T-helper 22 cell (primary cell): ENCODE measurements at places on chromosomes 13 and 19.

DNA sequence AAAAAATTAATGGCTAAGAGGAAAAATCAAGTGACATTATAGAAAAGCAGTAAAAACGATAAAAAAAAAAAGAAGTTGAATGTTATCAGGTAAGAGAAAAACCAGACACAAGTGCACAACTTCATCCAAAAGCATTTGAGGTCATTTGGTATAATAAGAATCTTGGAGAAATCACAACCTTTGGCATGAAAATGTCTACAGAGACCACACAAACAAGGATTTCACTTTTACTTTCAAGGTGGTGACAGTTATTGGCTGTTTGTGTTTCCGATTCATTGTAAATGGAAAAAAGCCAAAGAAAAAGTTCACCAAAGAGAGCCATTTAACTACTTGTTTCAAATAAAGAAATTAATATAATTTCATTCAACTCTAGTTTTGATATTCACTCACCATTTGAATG is 1193.5 kb downstream of the PCDH9 start:
- no peak for DNase-seq

DNA sequence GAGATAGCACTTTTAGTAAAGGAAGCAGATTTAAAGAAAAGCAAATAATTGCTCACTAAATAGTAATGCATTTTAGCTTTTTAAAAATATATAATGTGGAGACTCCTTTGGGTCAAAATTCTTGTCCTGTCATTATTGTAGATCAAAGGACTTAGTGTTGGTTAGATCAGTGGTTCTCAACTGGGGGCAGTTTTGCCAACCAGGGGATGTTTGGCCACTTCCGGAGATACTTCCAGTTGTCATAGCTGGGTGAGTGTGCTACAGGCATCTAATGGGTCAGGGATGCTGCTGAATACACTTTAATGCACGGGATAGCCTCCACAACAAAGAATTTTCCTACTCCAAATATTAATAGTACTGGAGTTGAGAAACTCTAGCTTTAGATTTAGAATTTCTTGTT is 126.8 kb downstream of the LMO7 start:
- no peak for DNase-seq

GRCh38 chr13:107864543-107865317 is 350.6 kb downstream of the LIG4 start:
- DNase-seq = no peak

- DNase-seq = no peak
Observed at GRCh38 chr19:39679791-39680168, 24.1 kb downstream of the LGALS16 start.

GRCh38 chr13:105591277-105591676 is 944.2 kb downstream of the EFNB2 start:
- DNase-seq = no peak

GRCh38 chr19:6963937-6964336 is 57.3 kb downstream of the MBD3L2B start:
- no peak for DNase-seq

DNA sequence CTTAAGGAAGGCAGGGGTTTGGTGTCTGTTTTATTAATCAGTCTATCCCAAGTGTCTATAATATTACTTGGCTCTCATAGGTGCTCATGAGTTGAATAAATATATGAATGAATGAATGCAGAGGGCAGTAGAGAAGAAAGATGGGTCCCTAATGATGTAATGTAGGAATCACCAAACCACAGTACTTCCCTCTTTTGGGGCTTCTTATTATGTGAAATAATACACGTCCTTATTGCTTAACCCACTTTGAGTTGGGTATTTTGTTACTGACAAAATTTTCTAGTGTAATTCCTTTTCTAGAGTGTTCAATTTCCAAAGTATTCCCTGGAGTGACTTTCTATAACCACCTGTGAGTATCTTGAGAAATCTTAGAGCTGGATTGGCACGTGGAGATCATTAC is 13.2 kb downstream of the KLK5 start:
- no peak for DNase-seq

GRCh38 chr19:51676566-51677083 is 16.5 kb upstream of the SPACA6 start:
- no peak for DNase-seq

- DNase-seq = no peak
Observed at GRCh38 chr19:15147090-15147489, 39.9 kb downstream of the SYDE1 start.

GRCh38 chr19:19653597-19654147 is 9.8 kb downstream of the ATP13A1 start:
- DNase-seq = no peak

DNA sequence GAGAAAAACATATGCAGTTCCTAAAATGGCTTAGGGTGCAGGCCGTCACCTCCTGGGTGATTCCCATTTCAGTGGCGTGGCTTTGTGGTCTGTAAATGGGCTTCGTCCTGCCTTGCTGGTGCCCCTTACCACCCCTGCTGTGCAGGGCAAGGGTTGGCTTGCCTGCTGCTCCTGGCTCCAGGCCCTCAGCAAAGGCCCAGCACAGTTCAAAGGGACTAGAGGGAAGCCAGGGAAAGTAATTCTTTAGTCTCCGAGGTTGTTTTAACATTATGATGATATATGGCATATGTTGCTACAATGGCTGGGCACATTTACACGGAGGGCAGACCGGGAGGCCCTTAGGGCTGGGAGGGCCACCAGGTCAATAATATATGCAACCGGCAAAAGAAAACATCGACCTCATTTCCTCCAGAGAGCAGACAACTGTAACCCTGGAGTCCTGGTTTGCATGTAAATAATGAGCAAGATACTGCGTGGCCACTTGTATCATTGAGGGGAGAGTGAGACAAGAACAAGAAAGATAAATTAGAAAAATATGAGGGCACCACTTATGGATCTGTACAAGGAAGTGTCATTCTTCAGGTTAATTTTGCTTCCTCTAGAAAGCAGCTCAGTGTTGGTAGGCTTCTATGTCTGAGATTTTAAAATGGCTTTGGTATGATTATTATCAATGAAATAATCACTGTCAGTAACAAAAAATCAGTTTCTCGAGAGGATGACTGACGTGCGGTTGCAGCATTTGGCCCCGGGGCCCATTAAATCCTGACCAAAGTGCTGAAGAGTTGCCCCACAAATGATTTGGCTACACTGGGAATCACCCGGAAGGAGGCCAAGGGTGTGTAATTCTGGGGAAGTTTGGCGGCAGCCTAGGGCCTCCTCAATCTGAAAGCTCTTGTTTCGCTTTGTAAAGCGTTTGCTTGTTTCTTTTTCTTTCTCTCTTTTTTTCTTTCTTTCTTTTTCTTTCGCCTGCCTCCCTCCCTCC is 32.8 kb upstream of the URI1 start:
- DNase-seq = no peak
